Thoracic aorta (tissue), 2 donors: ENCODE measurements at places on chromosomes 1 and 21. TPM values are rescaled to one million over a fixed set of nuclear protein-coding genes. Genes with fewer than 3 reads are reported as not detected.

DNA sequence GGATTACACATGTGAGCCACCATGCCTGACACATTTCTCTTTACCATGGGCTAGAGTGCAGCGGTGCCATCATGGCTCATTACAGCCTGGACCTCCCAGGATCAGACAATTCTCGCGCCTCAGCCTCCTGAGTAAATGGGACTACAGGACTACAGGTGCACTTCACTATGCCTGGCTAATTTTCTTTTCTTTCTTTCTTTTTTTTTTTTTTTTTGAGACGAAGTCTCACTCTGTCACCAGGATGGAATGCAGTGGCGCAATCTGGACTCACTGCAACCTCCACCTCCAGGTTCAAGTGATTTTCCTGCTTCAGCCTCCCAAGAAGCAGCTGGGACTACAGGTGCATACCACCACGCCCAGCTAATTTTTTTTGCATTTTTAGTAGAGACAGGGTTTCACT, 14.8 kb upstream of the KIF1B start:
- no peak for DNase-seq

GRCh38 chr1:156707417-156708217, 2.2 kb upstream of the CRABP2 start:
- DNase-seq, result no peak

- no peak for DNase-seq
Measured at GRCh38 chr1:54814126-54814498, 13.0 kb upstream of the TTC22 start.

Gene LRRC71
- total RNA-seq, result not detected

Gene CACNA1S
- total RNA-seq, result not detected

Gene GSTM5
- 2.0 TPM for total RNA-seq

Gene SPRR5
- total RNA-seq, result not detected
